ENCODE measurements at places on chromosomes 2 and 18.
A peak's percentile ranks its signal among the peaks of the same experiment; 100 is the strongest.

DNA sequence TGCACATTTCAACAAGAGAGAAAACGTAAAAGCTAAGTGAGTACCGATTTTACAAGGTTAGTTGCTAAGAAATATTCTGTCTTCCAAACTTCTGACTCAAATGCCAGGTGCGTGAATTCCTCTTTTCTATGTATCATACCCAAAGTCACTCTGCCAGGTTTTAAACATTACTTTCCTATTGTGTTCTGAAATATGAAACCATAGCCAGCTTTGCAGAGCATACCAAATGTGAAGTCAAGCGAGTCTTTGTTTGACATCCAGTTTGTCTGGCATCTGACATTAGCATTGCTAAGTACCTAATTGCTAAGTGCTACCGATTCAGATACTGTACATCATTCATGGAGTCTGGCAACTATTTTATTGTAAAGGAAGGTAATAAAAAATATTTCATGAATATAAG, 321.9 kb upstream of the GALNT5 start:
- no peak for DNase-seq

- no peak for DNase-seq
These were observed 4.5 kb upstream of the TOGARAM2 start for GRCh38 chr2:28976584-28976983.

GRCh38 chr2:22894761-22895160, 490.2 kb upstream of the KLHL29 start:
- DNase-seq: no peak

GRCh38 chr2:101361522-101361921, 25.8 kb downstream of the CREG2 start:
- DNase-seq: no peak

DNA sequence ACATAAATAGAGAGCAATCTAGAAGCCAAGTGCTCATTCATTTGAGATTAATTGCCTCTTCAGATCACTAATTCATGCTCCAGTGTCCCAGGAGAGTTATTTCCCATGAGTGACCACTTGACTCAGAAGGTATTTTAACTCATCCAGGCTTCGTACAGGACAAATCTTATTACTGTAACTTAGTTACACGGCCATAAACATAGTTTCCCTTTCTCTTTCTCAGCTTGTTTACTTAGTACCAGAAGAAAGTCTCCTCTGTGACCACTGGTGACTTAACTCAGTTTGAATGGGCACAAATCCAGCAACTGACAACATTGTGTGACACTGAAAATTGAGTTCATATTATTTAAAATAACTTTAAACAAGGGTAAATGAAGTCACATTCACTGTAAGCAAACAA, 25.3 kb downstream of the MMADHC start:
- no peak for DNase-seq

DNA sequence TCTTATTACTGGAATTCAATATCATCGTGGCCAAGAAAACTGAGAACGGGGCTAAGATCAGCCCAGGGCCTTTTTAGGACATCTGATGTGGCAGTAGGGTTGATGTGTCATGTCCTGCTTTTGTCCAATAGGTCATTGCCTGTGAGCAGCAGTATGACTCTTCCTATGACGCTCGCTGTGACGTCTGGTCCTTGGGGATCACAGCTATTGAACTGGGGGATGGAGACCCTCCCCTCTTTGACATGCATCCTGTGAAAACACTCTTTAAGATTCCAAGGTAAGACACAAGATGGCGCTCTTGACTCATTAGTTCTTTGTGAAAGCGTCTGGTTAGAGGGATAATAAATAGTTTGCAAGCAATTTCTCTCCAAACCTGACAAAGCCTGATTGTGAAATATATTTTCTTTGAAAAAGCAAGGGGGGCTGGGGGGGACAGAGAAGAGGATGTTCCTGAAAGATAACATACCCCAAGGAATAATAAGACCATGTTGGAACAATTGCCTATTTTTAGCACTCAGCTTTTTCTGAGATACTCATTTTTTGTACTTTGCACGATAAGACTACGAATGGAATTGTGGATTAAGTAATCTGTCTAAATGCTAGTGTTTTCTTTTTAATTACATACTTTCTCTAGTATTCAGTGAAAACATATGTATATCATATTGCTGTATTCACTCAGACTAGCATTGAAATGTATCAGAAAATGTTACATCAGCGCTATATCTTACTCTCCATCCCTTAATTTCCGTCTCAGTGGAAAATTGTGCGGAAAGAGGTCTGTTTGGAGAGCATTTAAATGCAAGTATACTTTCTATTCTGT, 58.1 kb downstream of the MYO3B start:
- no peak for DNase-seq

- DNase-seq: no peak
These were observed 221.0 kb upstream of the MMADHC start for GRCh38 chr2:149808556-149808955.

DNA sequence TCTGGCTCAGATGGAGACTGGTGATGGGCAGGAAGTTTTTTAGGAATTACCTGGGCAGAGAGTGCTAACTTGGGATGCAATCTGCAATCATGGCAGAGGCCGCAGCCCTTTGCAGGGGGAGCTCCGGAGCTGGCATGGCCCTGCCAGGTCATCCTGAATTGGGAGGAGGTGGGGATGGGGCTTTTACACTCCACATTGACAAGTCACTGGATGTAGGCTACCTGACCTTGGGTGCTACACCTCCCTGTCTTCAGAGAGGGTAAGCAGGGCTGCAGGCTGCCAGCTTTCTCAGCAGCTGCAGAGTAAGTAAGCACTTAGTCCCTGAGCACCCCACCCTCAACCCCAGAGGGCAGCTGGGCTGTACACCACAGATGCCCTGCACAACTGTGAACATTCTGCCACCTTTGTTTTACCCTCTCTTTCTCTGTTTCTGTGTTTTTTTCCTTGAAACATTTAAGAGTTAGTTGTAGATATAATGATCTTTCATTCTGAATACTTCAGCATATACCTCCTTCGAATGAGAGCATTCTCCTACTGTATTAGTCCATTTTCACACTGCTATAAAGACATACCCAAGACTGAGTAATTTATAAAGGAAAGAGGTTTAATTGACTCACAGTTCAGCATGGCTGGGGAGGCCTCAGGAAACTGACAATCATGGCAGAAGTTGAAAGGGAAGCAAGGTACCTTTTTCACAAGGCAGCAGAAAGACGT, 6.8 kb upstream of the HS1BP3 start:
- DNase-seq: no peak

DNA sequence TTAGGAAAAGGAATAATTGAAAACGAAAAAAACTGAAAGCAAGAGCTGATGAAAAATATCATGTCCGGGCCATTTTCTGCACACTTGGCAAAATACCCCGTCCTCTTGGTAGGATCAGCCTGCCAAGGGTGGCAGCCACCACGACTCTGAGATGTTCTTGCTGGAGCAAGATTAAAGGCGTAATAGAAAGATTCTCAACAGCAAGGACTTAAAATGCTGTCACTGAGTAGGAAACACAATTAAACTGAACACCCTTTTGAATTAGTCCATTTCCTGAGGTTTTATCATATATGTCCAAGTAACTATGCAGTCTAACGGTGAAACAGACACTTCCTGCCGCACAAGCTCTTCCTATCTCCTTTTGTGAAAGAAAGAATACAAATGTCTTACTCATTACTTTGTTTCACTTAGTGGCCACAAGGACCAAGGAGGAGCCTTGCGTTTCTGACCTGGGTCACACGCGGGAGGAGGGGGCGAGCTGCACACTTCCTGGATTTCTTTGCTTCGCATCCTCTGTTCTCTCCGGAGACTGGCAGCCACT, 222.7 kb downstream of the PIEZO2 start:
- no peak for DNase-seq

GRCh38 chr18:2857491-2858131, 10.8 kb downstream of the EMILIN2 start:
- DNase-seq: peak; percentile 37

DNA sequence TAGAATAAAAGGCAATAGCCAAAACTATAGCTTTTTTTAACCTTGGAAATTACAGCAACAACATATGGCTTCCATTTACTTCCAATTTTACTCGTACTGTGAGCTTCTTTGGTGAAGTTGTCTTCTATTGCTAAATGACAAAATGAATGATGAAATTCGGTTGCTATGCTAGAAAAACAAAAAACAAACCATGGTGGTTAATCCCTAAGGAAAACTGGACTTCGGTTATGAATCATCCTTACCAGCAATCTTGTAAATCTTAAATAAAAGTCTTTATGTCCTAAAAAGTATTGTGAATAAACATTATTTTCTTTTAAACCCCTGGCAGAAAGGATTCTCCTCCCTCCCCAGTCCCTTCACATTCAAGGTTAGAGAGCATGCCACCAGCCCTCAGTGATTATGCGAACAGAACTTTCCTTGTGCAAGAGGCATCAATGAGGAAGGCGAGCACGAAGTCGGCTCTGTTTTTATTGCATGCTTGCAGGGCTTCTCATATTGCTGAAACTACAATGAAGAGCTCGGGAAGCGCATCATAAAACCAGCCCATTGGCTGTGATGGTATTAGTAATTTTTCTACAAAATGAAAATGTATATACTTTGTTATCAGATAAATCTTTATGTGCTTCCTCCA, 62.9 kb downstream of the ZNF521 start:
- DNase-seq: no peak

DNA sequence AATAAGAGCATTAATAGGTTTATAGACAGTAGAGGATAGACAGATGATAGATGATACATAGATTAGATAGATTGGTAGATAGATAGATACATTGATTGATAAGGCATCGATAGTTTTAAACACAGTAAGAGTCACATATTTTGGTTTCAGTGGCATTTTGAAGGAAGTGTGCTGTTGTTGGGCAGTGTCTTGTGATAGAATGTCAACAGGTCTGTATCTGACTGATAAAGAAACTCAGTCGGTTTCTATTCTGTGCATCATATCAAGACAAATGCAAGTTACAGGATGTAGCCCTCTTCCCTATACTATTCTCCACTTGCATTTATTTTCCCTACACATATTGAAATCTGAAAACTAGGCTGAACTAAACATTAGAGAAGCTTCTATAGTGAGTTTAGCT, 1229.0 kb upstream of the ZEB2 start:
- no peak for DNase-seq

- DNase-seq: no peak
These were observed 161.6 kb downstream of the RDH14 start for GRCh38 chr2:18398833-18399232.

- no peak for DNase-seq
These were observed 487.9 kb upstream of the ID2 start for GRCh38 chr2:8193686-8194615.

DNA sequence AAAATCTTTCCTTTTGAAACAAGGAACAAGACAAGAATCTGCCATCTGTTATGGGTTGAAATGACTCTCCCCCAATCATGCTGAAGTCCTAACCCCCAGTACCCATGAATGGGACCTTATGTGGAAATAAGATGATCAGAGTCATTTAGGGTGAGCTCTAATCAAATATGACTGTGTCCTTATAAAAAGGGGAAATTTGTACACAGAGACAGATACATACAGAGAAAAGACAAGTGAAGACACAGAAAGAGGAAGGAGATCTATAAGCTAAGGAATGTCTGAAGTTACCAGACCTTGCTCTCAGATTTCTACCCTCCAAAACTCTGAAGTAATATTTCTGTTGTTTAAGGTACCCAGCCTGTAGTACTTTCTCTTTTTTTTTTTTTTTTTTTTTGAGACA, 15.7 kb downstream of the TGFBRAP1 start:
- no peak for DNase-seq

- no peak for DNase-seq
These were observed 11.3 kb downstream of the PIGN start for GRCh38 chr18:62175521-62175920.

DNA sequence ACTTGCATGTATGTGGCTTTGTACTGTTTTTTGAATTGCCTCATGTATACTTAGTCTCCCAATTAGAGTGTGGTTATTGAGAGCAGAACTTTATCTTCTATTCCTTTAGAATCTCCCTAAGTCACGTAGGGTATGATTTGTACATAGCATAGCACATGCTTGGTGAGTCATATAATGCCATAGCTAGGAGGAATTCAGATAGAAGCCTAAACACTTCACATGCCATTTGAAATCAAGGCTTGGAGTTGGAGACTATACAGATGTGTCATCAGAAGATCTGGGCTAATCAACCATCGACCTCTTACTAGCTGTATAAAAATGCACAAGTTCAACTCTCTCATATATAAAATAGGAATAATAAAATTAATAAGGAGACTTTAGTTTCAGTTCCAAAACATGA, 222.6 kb upstream of the ST6GAL2 start:
- DNase-seq: no peak

GRCh38 chr2:37119157-37119556, 34.8 kb downstream of the GPATCH11 start:
- DNase-seq: no peak

GRCh38 chr2:177538323-177538722, 145.8 kb downstream of the AGPS start:
- no peak for DNase-seq

DNA sequence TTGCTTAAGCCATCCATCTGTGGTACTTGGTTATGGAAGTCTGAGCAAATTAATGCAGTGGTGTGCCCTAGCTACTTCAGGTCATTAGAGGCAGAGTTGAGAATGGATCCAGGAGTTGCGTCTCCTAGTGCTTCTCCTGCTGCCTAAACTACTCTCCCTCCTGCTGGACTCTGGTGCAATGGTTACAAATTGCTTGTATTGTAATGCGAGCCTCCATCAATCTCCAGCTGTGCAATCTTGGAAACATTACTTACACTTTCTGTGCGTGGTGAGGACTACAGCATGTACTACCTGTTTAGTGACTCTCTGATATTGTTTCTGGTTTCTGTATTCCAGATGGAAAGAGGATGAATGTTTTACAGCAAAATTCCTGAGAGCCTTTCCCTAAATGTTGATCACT, 119.0 kb upstream of the CYRIA start:
- no peak for DNase-seq

- no peak for DNase-seq
These were observed 588 bp downstream of the OTX1 start for GRCh38 chr2:63051042-63051794.

DNA sequence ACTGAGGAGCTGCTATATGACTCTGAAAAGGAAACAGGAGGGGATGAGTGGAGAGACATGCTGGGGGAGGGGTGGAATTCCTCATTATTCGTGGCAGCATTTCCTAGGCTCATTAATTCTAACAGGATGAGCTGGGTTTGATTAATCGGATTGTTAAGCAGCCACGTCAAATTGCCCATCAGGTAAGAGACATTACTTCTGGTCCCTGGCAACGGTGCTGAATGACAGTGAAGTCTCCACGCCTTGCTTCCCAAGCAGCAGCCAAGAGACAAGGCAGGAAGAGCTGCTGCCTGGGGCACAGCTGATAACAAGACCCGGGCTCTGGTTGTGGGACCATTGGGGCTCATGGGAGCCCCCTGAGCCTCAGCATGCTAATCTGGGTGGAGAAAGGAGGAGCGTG, 86.6 kb downstream of the MARCHF4 start:
- no peak for DNase-seq

Data from head of caudate nucleus (tissue), 42 donors.